Activated naive CD8-positive, alpha-beta T cell treated with anti-CD3 and anti-CD28 coated beads, Interleukin-2, amount 50 U/mL, for 16 hours (primary cell): ENCODE measurements at places on chromosomes 11 and 22.

DNA sequence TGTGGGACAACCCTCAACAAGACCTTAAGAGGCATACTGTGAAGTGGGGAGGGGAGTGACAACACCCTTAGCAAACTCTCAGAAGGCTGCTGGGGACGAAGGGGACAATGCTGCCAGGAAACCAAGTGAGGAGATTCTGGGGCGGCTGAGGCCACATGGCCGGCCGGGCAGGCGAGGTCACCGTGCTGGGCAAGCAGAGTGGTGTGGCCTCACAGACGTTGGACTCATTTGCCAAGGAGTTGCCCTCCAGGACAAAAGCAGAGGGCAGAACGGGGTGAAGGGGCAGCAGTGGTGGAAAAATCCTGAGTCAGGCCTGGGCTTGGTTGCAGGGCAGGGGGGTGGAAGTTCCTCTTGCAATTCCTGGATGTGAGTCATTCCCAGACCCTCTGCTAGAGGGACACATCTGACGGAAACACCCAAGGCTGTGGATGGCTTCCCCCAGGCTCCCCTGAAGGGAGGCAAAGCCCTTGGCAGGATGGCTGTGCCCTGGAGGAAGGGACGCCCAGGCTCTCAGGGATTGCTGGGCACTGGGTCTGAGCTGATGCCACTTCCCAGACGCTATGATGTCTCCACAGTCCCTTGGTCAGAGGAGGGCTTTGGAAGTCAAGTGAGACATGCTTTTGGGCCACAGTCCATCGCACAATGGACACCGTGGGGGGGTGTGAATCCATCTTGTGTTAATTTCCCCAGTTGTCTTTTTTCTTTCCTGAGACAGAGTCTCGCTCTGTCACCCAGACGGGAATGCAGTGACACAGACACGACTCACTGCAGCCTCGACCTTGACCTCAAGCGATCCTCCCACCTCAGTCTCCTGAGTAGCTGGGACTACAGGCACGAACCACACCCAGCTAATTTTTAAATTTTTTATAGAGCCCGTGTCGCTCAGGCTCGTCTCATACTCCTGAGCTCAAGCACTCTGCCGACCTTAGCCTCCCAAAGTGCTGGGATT is 16.2 kb upstream of the SHANK3 start:
- DNase-seq: no peak

DNA sequence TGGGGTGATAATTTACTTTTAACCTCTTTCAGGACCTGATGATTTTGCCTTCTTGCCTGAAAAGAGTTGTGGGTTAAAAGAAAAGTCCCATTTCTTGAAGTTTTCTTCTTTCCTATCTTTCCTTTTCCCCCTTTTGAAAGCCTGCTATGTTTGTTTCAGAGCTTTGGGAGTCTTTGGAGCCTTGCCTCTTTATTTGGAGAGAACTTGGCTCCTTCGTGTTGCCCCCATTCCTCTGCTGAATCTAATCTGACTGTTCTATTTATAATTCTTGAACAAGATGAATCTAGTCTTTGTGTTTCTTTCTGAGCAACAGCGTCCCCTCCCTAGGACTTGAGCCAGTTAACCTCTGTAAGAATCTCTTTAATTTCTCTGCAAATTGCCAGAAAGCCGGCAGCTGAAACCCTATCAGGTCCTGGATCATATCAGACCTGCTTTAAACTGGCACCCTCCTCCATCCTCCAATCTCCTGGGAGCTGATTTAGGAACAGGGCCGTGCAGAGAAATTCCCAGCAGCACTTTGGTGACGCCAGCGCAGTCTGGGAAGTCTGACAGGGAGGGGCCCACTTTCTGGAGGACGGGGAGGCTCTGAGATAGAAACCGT is 289.1 kb upstream of the SORL1-AS1 start:
- no peak for DNase-seq

GRCh38 chr22:39171623-39172264 is 19.3 kb upstream of the CBX7 start:
- no peak for DNase-seq

GRCh38 chr11:74839971-74840370 is 91.3 kb downstream of the RNF169 start:
- DNase-seq: no peak

- no peak for DNase-seq
These were observed 198.5 kb upstream of the CTSC start for GRCh38 chr11:88535916-88536547.

- DNase-seq: no peak
These were observed 56.8 kb downstream of the CADM1 start for GRCh38 chr11:115447273-115447864.

DNA sequence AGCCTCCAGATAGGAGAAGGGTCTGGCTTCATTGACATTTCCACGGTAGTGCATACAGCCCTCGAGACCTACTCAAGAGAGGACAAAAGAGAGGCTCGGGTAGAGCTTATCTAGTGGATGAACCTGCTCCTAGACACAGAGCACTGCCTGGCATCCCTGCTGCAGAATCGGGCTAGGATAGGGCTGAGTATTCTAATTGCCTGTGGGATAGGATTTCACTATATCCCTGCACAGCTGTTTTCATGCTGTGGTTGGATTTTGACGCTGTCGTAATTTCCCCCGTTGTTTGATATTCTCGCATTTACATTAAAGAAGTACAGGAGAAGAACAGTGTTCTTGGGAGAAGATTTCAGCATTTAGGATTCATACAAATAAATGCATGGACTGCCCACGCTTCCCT is 107.8 kb downstream of the KIRREL3 start:
- no peak for DNase-seq

GRCh38 chr22:47194476-47195155 is 432.2 kb downstream of the TBC1D22A start:
- DNase-seq: no peak

GRCh38 chr22:17830043-17830961 is 56.0 kb upstream of the BID start:
- DNase-seq: peak; percentile 61

GRCh38 chr11:109309153-109309552 is 112.8 kb upstream of the C11orf87 start:
- no peak for DNase-seq

DNA sequence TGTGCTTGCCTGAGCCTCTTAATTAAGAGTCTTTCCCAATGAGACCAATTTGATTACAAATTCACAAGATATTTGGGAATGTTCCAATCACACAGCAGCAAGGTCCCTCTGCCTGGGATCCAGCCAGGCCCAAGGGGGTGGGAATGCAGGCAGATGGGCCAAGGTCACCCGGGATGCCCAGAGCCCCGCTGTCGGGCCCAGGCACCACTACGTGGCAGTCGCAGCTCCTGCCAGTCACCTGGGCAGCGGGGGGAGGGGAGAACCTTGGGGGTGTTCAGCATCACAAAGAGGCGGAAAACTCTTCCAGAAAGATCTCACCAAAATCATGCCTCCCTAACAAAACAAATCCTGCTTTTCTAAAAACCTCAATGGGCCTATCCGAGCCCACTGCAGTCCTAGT is 30.9 kb downstream of the PPM1F start:
- no peak for DNase-seq

- no peak for DNase-seq
These were observed 32.2 kb downstream of the TSPAN18 start for GRCh38 chr11:44758983-44759382.

GRCh38 chr22:22086501-22087158 is 104.0 kb upstream of the TOP3B start:
- no peak for DNase-seq

GRCh38 chr11:125952973-125953372 is 7.1 kb downstream of the VSIG10L2 start:
- DNase-seq: no peak

DNA sequence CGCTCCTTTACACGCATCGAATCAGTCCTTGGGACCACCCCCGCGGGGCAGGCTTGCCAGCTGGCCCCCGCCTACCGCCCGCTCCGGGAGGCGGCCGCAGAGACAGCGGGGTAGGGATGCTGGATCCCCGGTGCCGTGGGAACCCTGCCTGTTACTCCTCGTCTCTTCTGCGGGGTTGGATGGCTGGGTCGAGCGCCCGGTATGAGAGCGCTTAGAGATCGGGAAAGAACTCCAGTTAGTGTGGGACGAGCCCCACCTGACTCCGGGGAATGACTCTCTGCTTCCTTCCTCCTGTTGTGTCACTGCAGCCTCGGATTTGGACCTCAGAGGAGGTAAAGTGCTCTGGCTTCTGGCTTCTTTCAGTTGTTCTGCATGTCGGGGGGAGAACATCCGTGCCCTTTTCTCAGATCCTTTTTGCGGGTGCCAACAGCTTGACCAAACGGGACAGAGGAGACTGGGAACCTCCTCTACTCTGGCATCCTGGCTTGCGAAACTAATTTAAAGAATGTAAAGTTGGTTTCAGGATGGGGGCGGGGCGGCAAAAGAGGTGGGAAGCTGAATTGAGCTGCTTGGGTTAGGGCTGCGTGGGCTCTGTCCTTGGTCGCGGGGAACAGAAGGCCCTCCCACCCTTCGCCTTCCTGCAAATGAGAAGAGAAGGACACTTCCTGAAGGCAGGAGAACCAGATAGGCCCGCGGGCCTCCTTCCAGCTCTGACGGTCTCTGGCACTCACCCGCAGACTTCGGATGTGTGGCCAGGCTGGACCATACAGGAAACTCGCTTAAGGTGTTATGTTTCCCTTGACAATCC is 938 bp downstream of the LAYN start:
- no peak for DNase-seq

DNA sequence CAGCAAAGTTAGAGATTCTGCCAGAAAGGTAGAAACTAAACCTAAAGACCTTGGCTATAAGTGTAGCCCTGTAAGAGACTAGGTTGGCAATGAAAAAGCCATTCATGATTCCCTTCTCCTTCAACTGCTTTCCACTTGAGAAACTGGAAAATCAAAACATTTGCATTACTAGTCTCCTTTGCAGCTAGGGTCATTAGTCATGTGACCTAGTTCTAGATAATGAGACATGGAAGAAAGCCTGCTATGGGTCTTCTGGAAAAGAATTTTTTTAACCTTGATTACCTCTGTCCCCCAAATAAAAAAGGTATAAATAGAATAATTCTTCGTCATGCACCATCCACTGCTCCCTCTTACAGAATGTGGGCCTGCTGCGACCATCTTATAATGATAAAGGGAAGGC is 80.1 kb downstream of the SOX6 start:
- DNase-seq: no peak

- DNase-seq: no peak
These were observed 5.2 kb downstream of the SCYL1 start for GRCh38 chr11:65530157-65530496.
